ENCODE measurements at places on chromosomes 12 and 14. TPM values are rescaled to one million over a fixed set of nuclear protein-coding genes. Genes with fewer than 3 reads are reported as not detected.

DNA sequence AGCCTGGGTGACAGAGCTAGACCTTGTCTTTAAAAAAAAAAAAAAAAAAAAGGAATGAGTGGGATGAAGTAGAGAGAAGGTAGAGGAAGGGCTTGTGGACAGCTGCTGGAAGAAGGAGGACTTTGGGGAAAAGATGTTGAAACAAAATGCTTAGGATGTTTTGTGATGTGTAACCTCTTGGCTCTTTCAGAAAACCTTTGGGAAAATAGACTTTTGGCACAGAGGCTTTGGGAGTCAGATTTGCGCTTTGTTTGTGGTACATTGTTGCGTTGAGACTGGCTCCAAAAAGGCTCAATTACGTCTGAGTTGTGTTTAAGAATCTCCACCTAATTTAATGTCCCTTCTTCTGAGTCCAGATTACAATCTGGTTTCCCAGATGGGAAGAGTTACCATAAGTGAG is 32.9 kb upstream of the SPTLC2 start:
- no peak for DNase-seq

DNA sequence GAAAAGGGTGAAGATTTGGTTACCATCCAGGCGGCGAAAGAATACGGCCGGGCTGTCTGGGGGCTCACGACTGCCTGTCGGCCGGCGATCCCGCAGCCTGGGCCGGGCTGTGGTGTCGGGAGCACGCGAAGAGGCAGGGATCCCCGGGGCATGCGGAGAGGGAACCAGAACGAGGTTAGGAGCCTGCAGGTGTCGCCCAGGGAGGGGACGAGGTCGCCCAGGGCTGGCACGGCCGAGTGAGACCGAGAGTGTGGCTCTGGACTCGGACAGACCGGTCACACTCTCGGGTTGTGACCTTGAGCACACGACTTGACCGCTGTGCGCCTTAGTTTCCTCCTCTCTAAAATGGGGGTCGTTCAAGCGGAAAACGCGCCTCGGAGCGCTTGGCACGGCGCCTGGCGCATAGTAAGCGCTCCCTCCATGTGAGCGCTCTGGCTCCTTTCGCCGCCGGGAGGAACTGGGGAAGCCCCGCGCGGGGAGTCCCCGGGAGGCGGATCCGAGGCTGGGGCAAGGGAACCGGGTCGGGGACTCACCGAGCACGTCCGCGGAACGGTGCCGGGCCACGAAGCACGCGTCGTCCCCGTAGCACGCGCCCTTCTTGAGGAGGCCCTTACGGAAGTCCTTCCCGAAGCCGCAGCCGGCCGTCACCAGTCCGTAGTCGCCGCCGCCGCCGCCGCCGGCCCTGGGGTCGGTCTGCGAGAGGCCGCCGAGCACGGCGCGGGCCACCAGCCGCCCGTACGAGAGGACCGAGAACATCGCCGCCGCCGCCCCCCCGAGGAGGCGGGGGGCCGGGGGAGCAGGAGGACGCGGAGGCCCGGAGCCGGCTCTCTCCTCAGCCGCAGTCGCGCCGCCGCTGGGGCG is 612 bp downstream of the PPTC7 start:
- peak; percentile 50 for DNase-seq

GRCh38 chr12:120199025-120199424 is 1.9 kb downstream of the RPLP0 start:
- DNase-seq: no peak

OLR1 gene
- total RNA-seq: 14.9 TPM
